Dermis lymphatic vessel endothelial cell (primary cell): ENCODE measurements at places on chromosomes 7 and 10. TPM values are rescaled to one million over a fixed set of nuclear protein-coding genes. Genes with fewer than 3 reads are reported as not detected.

Gene GIMAP1
- 21.1 and 28.8 TPM in 2 replicates for total RNA-seq

Gene LLCFC1
- not detected in 2 replicates for total RNA-seq

Gene BTBD16
- total RNA-seq = not detected in 2 replicates

Gene DTX2
- 3.4 and 5.2 TPM in 2 replicates for total RNA-seq

Gene BRAF
- total RNA-seq = 18.6 and 21.1 TPM in 2 replicates

Gene CPN1
- not detected in 2 replicates for total RNA-seq

Gene CLDN4
- under 0.01 and 0.11 TPM in 2 replicates for total RNA-seq

Gene WASL
- 13.3 and 16.4 TPM in 2 replicates for total RNA-seq

Gene HOXA6
- 1.8 and 2.7 TPM in 2 replicates for total RNA-seq

Gene INSYN2A
- under 0.01 TPM in 1 of 2 replicates, not detected in the other for total RNA-seq

Gene KCP
- not detected in 2 replicates for total RNA-seq

Gene MKLN1
- total RNA-seq = 19.7 and 21.7 TPM in 2 replicates

Gene ABCA13
- under 0.01 TPM in 1 of 2 replicates, not detected in the other for total RNA-seq

Gene KLF14
- not detected in 2 replicates for total RNA-seq

Gene IDI2
- not detected in 2 replicates for total RNA-seq

Gene PLEKHS1
- not detected in 2 replicates for total RNA-seq

Gene TLX1
- total RNA-seq = not detected in 2 replicates

Gene SH2D4B
- under 0.01 TPM in 2 replicates for total RNA-seq

Gene PRLHR
- not detected in 2 replicates for total RNA-seq

Gene PDSS1
- 1.6 and 2.7 TPM in 2 replicates for total RNA-seq

Gene ACHE
- total RNA-seq = 2.2 and 5.1 TPM in 2 replicates

Gene GOLGA7B
- 0.09 and 0.11 TPM in 2 replicates for total RNA-seq

Gene FAM25A
- not detected in 2 replicates for total RNA-seq

Gene PCLO
- 5.0 and 5.3 TPM in 2 replicates for total RNA-seq

Gene ADCY1
- 0.86 and 1.1 TPM in 2 replicates for total RNA-seq
